ENCODE measurements at places on chromosomes 3 and 15.

- no peak for DNase-seq
Observed at GRCh38 chr3:114441386-114441785, 147.6 kb downstream of the TIGIT start.

GRCh38 chr3:23761440-23761896, 44.3 kb upstream of the UBE2E1 start:
- no peak for DNase-seq

DNA sequence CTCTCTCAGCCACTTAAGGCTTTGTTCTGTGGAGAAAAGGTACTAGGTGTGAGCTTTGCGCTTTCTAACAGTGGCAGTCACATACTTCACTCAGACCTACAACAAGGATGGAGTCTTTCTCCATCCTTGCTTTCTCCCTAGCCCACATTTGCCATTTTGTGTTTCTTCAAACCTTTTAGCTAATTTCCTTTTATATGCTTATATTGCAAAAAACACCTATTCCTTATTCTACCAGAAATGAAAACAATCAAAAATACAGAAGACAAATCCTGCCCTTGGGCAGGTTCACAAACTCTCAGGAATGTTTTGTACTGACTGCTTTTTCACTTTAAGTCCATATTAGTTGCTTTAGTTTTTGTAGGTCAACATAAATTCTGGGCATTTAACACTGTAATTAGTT, 914.2 kb downstream of the SQOR start:
- DNase-seq = no peak

- DNase-seq = no peak
Observed at GRCh38 chr15:65930134-65930533, 60.8 kb downstream of the RAB11A start.

- DNase-seq = no peak
Observed at GRCh38 chr3:108209579-108209978, 12.6 kb downstream of the IFT57 start.

GRCh38 chr3:53171827-53172505, 11.0 kb downstream of the PRKCD start:
- DNase-seq = no peak

DNA sequence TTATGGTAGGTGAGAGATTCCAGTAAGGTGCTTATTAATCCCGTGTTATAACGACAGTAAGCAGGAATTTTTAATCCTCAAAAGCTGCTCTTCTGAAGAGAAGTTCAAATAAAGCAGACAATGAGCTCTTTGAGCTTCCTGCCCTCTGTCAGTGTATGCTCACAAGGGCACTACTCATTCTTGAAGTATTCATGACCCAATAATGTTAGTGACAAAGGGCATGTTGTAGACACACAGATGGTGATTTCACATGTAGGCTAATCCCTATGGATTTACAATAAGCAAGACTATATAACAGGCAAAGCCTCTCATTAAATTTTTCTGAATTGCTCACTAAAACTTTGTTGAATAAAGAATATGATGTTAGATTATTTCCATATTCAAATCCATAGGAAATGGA, 578.6 kb downstream of the RSL24D1 start:
- no peak for DNase-seq

DNA sequence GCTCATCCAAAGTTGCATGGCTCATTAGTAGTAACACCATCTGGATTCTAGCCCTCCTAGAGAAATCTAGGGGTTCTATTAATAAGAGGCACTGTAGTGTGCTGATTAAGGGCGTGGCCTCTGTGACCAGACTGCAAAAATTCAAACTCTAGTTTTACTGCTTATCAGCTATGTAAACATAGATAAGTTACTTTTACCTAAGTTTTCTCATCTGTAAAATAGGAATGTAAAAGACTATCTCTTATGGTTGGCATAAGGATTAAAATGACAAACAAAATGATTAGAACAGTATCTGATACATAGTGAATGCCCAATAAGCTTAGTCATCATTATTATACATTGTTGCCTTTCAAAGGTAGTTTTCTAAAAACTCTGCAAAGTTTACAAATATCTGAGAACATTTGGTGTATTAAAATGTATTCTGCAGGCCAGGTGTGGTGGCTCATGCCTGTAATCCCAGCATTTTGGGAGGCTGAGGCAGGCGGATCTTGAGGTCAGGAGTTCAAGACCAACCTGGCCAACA, 4.5 kb downstream of the PTX3 start:
- no peak for DNase-seq

GRCh38 chr3:23035927-23036640, 167.0 kb upstream of the UBE2E2 start:
- DNase-seq = no peak

- DNase-seq = no peak
Observed at GRCh38 chr3:197103766-197104165, 74.1 kb upstream of the MELTF start.

DNA sequence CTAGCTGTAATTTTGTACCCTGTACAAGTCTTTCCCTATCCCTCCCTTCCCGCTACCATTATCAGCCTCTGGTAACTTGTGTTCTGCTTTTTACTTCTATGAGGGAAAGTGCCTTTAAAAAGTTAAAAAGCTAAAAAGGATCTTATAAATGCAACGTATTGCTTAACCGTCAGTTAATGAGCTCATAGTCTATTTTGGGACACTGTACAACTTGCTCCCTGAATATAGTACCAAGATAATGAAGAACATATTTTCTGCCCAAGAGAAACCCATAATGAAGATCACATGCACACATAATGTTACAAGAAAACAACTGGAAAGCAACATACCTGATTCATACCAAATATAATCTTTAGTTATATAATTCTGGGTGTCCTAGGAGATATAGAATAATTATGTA, 22.6 kb downstream of the ZIC1 start:
- DNase-seq = no peak

- no peak for DNase-seq
Observed at GRCh38 chr3:164752812-164753211, 325.5 kb downstream of the SI start.

GRCh38 chr15:68633231-68634121, 54.7 kb downstream of the CORO2B start:
- no peak for DNase-seq

DNA sequence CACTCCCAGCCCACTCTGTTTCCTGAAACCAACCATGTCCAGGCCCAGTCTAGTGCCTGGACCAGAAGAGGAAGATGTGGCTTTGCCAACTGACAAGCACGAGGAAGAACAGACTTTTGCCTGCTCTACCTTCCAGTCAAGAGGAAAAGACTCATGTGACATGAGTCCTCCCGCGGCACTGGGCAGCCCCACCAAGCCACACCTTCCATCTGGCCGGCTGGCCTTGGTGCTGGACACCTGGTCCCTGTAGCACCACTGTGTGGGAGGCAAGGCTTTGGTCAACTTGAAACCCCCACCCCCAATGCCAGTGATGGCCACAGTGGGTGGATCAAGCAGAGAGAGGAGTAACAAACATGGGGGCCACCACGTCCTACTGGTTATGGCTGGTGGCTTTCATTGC, 12.5 kb downstream of the CHDH start:
- no peak for DNase-seq

DNA sequence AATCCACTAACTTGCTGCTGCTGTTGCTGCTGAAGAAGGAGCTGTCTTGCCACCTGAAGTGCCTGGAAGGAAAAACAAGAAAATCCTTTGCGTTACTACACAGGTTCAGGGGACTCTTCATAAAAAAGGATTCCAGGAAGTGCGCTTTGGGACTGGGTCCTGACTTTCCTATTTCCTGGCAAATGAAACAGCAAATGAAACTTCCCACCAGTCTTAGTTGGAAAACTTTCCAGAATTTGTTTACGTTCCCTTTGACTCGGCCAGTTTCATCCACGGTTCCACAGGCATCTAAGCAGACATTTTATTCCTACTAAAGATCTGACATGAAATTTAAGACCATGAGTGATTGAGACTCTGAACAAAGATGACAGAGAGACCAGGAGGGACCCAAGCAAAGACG, 471.0 kb downstream of the FOXP1 start:
- DNase-seq = no peak

GRCh38 chr15:73993211-73993994, 1.1 kb upstream of the PML start:
- no peak for DNase-seq

- no peak for DNase-seq
Observed at GRCh38 chr3:158572766-158573060, 1.7 kb downstream of the MLF1 start.

GRCh38 chr3:178560759-178561158, 24.5 kb downstream of the KCNMB2 start:
- DNase-seq = no peak

- DNase-seq = no peak
Observed at GRCh38 chr15:45653702-45654424, 19.0 kb downstream of the SQOR start.

DNA sequence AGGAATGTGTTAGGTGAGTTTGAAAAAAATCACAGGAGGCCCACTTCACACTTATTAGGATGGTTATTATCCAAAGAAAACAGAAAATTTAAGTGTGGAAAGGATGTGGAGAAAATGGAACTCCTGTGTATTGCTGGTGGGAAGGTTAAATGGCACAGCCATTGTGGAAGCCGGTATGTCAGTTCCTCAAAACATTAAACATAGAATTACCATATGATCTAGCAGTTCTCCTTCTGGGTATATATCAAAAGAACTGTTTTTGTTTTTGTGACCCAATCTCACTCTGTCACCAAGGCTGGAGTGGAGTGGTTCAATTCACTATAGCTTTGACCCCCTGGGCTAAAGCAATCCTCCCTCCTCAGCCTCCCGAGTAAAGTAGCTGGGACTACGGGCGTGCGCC, 10.4 kb upstream of the ZFYVE19 start:
- DNase-seq = no peak

GRCh38 chr3:151660885-151661284, 72.8 kb upstream of the AADACL2 start:
- DNase-seq = no peak

DNA sequence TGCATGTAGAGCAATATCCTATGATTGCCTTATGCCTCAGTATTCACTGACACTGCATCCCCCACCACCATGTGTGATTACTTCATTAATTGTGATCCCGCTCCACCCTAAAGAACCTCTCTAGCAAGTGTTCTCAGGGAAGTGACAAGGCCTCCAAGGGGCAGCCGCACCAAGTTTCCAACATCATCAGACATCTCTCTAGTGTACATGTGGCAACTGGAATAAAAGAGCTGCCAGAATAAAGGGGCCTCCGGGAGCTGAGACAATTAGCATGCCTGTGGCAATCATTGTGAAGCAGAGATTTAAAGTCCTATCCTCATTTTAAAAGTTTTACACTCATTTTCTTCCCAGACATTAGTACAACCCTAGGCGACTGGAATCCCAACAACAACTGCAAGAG, 902.1 kb upstream of the SEMA6D start:
- DNase-seq = no peak

DNA sequence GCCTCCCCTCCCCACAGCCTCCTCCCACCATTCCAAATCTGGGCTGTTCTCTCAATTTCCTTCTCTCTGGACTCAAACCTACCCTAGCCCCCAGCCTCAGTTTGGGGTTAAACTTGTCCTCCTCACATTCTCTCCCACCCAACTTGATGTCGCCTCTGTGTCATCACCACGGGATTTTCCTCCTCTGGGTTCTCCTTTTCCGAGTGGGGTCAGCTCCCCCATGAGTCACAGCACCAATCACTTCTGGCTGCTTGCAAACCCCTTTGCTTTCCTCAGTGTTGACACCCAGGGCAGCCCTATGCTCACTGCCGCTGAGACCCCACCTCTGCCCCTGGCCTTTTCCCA, 451 bp downstream of the CCR5AS start:
- DNase-seq = no peak

DNA sequence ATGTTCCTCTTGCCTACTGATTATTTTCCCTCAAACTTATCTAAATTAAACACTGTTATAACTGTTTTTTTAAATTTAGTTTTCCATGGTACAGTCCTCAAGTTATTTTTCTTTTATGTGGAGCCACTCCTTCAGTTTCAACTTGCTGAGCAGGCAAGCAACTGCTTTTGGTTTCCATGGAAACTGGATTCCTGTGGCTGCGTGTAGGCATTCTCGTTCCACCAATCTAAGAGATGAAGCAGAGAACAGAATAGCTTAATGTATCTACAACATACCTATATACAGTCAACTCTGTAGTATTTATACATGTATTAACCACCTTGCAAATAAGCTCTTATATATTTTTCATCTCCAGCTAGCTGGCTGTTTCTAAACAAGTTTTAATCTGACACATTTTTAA, 25.8 kb upstream of the ANXA2 start:
- DNase-seq = no peak

DNA sequence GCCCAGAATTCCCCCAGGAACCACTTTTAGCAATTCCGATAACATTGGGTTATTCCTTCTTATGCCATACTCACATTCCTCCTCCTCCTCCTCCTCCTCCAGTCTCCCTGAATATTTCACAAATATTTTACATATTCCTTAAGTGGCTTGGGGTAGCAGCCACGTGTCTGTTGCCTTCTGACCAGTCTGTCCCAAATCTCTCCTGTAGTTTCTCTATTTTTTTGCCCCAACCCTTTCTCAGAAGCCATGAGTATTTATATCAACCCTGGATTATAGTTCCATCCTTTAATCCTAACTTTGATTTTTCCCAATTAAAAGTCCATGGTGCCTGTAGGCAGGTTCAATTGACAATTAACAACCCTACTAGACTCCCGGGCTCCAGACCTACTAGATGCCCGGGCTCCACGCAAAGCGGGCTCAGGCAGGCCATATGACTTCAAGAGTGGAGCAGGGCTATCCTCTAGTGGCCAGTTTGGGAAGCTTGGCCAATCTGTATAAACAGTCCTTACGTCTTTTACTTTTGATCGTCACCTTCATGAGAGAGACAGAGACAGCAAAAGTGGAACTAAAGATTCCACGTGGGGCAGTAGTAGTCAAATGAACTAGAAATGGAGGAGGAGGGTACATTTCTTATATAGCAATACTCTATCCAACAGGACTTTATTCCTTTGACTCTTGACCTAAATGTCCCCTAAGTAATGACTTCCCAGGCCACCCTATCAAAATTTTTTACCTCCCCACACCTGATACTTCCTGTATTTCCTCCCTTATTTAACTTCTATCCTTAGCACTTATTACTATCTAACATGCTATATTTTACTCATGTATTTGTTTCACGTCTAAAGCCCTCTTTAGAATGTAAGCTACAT, 69.7 kb downstream of the USF3 start:
- no peak for DNase-seq

DNA sequence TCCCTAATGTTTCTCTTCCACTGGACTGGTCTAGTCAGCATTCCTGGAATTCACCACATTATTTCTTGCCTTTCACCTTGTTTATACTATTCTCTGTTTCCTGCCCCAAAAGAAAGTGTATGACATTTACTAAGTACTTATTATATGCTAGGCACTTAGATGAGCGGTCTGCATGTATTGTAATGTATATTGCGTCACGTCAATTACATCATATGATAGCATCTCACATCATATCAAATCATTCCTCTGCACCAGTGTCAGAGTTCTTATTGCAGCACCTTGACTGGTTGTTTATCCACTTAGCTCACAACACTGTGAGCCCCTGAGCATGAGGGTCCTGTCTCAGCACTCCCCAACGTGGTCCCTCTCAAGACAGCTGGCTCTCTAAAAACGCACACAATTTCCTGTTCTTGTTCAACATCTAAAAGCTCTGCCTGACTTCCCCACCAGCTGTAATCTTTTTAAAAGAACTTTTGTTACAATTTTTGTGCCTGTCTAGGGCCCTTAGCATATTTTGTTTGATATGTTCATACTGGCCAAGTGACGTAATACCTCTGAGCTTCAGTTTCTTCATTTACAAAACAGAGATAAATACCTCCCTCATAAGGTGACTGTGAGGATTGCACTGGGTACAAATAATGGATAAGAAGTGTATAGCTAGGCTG, 58.8 kb downstream of the ARHGAP31 start:
- no peak for DNase-seq

- DNase-seq = no peak
Observed at GRCh38 chr3:186640929-186641328, 730 bp downstream of the FETUB start.
